ENCODE measurements at places on chromosomes 4 and X. TPM values are rescaled to one million over a fixed set of nuclear protein-coding genes. Genes with fewer than 3 reads are reported as not detected.

Gene XPNPEP2
- total RNA-seq: 4.1 TPM

Gene SSX2
- not detected for total RNA-seq

Gene BEND4
- total RNA-seq: 1.4 TPM

GRCh38 chrX:130772105-130772775, 130.8 kb downstream of the ENOX2 start:
- no peak for DNase-seq

- DNase-seq: peak; percentile 12
Measured at GRCh38 chr4:176054942-176055341, 10.7 kb upstream of the WDR17 start.

DNA sequence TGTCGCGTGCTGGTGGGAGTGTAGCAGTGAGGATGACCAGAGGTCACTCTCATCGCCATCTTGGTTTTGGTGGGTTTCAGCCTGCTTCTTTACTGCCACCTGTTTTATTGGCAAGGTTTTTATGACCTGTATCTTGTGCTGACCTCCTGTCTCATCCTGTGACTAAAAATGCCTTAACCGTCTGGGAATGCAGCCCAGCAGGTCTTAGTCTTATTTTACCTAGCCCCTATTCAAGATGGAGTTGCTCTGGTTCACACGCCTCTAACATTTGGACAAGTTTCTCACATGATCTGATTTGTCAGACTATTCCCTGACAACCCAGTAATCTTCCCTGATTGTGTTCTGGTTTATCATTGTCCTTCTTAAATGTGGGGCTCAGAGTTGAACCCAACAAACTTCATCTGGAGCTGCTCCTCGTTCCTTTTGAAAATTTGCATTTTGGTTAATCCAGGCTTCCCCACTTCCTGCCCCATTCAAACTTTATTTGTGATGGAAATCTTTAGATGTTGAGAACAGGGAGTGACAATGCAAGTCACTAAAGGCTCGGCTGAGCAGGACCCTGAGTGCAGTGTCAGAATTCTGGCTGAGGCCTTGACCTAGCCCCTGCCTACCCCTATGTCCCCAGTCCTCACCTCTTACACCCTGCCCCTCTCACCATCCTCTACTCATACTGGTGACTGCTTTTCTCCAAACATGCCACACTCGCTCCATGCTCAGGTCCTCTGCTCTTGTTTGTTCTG, 226.8 kb downstream of the STIM2 start:
- no peak for DNase-seq
